ENCODE measurements at places on chromosomes 2 and 18. TPM values are rescaled to one million over a fixed set of nuclear protein-coding genes. Genes with fewer than 3 reads are reported as not detected.

The EMILIN1 gene
- total RNA-seq, result 26.9 TPM

The AFG3L2 gene
- 37.0 TPM for total RNA-seq

The TNS1 gene
- 154 TPM for total RNA-seq

The LOXHD1 gene
- total RNA-seq, result 0.80 TPM

The REG1B gene
- not detected for total RNA-seq

The CYRIA gene
- total RNA-seq, result 17.7 TPM

DNA sequence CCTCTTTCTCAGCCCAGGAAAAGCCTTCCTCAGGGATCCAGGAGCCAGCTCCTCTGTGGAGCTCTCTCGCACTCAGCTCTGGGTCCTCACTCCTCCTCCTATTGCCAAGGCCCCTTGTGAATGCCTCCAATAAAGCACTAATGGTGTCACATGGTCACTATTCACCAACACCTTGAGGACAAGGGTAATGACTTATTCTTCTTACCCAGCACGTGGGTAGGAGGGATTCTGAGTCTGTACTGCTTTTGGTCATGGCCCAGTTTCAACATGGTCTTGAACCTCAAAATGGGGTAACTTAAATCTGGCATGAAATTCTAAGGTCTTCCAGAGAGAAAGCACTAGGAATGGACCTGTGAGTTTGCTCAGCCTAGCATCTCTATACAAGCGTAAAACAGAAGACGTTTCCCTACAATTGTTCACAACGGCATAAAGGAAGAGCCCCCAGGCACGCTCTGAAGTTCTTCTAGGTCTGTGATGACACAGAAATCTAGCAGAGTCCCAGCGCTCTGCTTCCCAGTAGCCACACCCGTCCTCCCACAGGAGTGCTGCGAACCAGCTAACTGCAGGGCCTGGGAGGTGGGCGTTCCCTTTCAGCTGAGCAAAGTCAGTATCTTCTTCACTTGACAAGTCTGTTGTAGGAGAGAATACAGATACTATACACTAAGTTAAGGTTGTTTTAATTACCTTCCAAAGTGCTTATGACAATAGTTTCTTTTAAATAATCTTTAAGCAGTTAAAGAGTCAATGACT is 14.6 kb upstream of the KIDINS220 start:
- no peaks in the 10 kb centered on the region for H3K27me3 ChIP-seq
- no peaks in the 10 kb centered on the region for H3K36me3 ChIP-seq
- H3K27ac ChIP-seq, result no peak overlapping the region
- no peaks in the 10 kb centered on the region for H3K4me1 ChIP-seq

DNA sequence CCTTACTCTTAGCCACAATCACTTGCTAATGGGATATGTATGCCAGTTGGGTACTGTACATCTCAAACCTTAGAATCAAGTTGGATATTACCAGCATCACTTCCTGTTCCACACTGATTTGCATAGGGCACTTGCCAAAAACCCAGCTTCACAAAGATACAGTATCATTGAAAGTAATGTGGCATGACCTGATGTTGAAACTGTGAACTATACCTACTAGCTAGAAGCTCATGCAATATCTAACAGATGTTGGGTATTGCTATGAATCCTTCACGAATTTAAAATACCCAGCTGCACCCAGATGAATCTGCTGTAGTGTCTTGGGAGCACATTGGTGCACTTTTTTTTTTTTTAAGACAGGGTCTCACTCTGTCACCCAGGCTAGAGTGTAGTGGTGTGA is 6.5 kb upstream of the STAMBP start:
- no peak overlapping the region for H3K4me3 ChIP-seq
- no peak overlapping the region for H3K27ac ChIP-seq
- H3K4me1 ChIP-seq, result no peaks in the 10 kb centered on the region
- H3K27me3 ChIP-seq, result no peaks in the 10 kb centered on the region
- H3K36me3 ChIP-seq, result no peaks in the 10 kb centered on the region
- DNase-seq, result no peak

- no peak overlapping the region for H3K27ac ChIP-seq
- no peak for DNase-seq
- H3K4me3 ChIP-seq, result no peak overlapping the region
- no peaks in the 10 kb centered on the region for H3K4me1 ChIP-seq
- H3K36me3 ChIP-seq, result no peaks in the 10 kb centered on the region
Observed at GRCh38 chr2:241534701-241535375, 23.7 kb upstream of the BOK start.

DNA sequence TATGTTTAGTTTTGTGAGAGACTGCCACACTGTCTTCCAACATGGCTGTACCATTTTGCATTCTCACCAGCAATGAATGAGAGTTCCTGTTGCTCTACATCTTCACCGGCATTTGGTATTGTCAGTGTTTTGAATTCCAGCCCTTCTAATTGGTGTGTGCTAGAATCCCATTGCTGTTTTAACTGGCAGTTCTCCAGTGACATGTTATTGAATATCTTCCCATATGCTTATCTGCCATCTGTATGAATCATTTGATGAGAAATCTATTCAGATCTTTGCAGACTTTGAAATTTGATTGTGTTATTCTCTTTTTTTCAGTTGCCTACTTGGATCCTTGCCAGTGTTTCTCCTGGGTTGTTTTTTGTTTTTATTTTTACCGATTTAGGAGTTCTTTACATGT is 99.0 kb downstream of the SNTG2 start:
- H3K4me1 ChIP-seq, result no peaks in the 10 kb centered on the region
- no peak overlapping the region for H3K27ac ChIP-seq
- DNase-seq, result no peak

DNA sequence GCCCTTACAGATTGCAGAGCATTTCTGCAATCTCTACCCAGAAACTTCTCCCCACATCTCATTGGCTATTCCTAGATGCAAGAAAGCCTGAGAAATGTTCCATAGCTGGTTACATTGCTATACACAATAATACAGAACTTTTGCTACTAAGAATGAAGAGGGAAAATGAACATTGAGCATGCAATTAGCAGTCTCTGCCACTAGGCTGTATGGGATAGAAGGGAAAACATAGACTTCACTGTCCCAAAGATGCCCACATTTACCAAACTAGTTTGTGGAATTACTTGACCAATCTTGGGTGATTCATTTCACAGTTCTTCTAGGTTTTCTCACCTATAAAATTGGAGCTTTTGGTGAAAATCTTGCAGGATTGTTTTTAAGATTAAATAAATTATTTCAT is 265.7 kb upstream of the NT5C1B start:
- no peaks in the 10 kb centered on the region for H3K36me3 ChIP-seq
- no peak overlapping the region for H3K4me3 ChIP-seq
- H3K27ac ChIP-seq, result no peak overlapping the region

DNA sequence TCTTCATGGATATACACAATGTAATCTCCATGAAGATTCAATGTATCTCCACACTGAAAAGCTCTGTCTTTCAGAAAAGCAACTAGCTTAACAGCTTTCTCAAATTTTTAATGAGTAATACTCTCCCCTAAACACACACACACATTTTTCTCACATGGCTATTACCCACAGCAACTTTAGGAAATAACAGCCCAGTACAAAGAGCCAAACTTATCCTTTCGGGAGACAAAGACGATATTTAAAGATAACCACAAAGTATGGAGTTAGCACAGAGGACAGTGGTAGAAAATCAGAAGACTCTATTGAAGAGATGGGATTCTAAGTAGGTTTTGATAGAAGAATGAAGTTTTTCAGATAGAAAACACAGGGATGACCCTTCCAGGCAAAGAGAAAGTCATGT is 394.9 kb upstream of the TRIB2 start:
- H3K27ac ChIP-seq, result no peak overlapping the region
- no peaks in the 10 kb centered on the region for H3K27me3 ChIP-seq
- H3K4me1 ChIP-seq, result no peaks in the 10 kb centered on the region

GRCh38 chr2:236665572-236666118 is 96.0 kb downstream of the ACKR3 start:
- H3K27me3 ChIP-seq, result no peaks in the 10 kb centered on the region
- H3K4me3 ChIP-seq, result no peak overlapping the region
- H3K27ac ChIP-seq, result no peak overlapping the region
- no peaks in the 10 kb centered on the region for H3K36me3 ChIP-seq
- no peak for DNase-seq

DNA sequence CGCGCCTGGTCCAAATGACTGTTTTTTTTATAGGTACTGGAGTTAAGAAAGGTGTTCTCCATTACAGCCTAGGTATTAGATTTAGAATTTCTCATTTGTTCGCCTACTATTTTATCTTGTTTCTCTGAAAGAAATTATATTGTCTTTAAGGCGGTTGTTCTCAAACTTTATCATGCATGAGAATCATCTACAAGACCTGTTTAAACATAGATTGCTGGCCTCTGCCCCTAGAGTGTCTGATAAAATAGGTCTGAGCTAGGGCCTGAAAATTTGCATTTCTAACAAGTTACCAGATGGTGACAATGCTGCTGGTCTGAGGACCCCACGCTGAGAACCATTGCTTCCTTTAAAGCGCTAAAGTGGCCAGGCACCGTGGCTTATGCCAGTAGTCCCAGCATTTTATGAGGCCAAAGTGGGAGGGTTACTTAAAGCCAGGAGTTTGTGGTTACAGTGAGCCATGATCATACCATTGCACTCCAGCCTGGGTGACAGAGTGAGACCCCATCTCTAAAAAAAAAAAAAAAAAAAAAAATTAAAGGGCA is 34.0 kb upstream of the RNF138 start:
- no peak for DNase-seq
- no peaks in the 10 kb centered on the region for H3K4me1 ChIP-seq
- no peak overlapping the region for H3K27ac ChIP-seq
- no peak overlapping the region for H3K4me3 ChIP-seq

DNA sequence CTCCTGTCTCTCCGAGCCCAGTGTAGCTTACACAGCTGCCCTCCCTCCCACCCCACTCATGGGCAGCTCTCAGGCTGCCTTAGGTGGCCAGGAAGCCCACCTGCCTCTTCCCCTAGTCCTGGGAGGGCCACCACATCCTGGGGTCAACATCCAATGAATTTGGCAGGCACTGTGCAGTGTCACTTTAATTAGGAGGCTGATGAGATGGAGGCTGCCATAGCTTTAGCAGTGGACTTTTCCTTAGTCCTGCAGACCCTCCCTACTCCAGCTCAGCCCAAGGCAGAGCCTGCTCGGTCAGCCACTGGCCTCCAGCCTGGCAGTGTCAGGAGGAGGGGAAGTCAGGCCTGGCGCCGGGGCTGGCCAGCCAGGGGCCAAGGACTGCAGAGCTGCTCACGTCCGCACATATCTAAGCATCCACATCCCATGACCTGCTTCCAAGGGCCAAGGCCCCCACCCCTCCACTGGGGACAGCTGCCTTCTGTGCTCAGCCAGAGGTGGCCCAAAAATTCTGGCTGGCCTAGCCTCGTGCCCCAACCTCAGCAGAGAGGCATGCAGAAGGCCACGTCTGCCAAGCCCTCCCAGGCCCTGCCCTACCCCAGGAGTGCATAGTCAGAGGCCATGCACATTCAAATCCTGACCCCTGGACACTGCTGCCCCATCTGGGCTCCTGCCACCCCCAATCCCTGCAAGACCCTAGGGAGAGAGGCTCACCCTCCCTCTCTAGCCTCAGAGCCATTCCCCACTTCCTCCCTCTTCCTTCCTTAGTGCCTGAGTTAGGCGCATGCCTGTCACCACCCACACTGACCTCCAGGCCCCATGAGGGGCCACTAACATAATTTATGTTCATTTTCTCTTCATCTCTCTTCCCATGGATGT is 33.1 kb downstream of the ADRA2B start:
- H3K4me3 ChIP-seq, result no peak overlapping the region
- H3K27ac ChIP-seq, result peak overlapping the region; percentile 66
- H3K4me1 ChIP-seq, result no peaks in the 10 kb centered on the region
- H3K27me3 ChIP-seq, result no peaks in the 10 kb centered on the region
- no peaks in the 10 kb centered on the region for H3K36me3 ChIP-seq

GRCh38 chr2:122031544-122032263 is 276.3 kb downstream of the TSN start:
- H3K4me3 ChIP-seq, result no peak overlapping the region
- no peaks in the 10 kb centered on the region for H3K36me3 ChIP-seq
- no peaks in the 10 kb centered on the region for H3K4me1 ChIP-seq
- no peaks in the 10 kb centered on the region for H3K27me3 ChIP-seq
- H3K27ac ChIP-seq, result no peak overlapping the region

- H3K4me1 ChIP-seq, result no peaks in the 10 kb centered on the region
- H3K4me3 ChIP-seq, result no peak overlapping the region
- DNase-seq, result no peak
- H3K27ac ChIP-seq, result no peak overlapping the region
- no peaks in the 10 kb centered on the region for H3K27me3 ChIP-seq
Observed at GRCh38 chr2:228675646-228676045, 494.2 kb upstream of the SPHKAP start.

DNA sequence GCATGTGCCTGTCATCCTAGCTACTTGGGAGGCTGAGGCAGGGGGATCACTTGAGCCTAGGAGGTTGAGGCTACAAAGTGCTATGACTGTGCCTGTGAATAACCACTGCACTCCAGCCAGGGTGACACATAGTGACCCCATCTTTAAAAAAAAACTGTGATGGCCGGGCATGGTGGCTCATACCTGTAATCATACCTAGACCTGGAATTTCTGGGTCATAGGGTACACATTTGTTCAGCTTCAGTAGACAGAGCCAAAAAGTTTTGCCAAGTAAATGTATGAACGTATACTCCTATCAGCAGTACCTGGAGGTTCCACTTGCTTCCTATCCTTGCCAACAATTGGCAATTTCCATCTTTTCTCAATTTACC is 6.4 kb upstream of the IGFBP2 start:
- no peaks in the 10 kb centered on the region for H3K36me3 ChIP-seq
- no peak for DNase-seq
- H3K4me1 ChIP-seq, result no peaks in the 10 kb centered on the region
- H3K27ac ChIP-seq, result no peak overlapping the region
- no peak overlapping the region for H3K4me3 ChIP-seq
- no peaks in the 10 kb centered on the region for H3K27me3 ChIP-seq

GRCh38 chr2:106117882-106118684 is 76.0 kb downstream of the UXS1 start:
- DNase-seq, result no peak
- no peaks in the 10 kb centered on the region for H3K36me3 ChIP-seq
- H3K4me1 ChIP-seq, result no peaks in the 10 kb centered on the region
- H3K27ac ChIP-seq, result no peak overlapping the region
- H3K27me3 ChIP-seq, result no peaks in the 10 kb centered on the region
- H3K4me3 ChIP-seq, result no peak overlapping the region

DNA sequence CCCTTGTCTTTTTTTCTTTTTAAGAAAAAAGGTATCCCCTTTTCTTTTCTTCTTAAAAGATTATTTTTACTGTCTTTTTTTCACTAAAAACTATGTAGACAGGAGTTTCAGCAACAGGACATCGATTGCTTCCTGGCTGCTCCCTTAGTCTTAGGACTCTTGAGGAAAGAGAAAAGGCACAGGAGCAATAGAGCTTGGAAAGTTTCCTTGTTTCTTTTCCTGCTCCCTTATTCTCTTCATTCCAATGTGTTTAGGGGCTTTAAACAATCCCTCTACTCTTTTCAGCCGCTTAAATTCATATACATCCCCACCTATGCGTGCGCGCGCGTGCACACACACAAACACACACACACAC is 225.9 kb upstream of the FBXO11 start:
- no peak overlapping the region for H3K27ac ChIP-seq

Data from breast epithelium (tissue), 4 donors.